GM23338 (cell line): ENCODE measurements at places on chromosomes 12 and 14.

GRCh38 chr12:7032990-7033389, 14.7 kb upstream of the LPCAT3 start:
- no peak for DNase-seq

- no peak for DNase-seq
Measured at GRCh38 chr12:99121546-99121945, 476.5 kb downstream of the APAF1 start.

DNA sequence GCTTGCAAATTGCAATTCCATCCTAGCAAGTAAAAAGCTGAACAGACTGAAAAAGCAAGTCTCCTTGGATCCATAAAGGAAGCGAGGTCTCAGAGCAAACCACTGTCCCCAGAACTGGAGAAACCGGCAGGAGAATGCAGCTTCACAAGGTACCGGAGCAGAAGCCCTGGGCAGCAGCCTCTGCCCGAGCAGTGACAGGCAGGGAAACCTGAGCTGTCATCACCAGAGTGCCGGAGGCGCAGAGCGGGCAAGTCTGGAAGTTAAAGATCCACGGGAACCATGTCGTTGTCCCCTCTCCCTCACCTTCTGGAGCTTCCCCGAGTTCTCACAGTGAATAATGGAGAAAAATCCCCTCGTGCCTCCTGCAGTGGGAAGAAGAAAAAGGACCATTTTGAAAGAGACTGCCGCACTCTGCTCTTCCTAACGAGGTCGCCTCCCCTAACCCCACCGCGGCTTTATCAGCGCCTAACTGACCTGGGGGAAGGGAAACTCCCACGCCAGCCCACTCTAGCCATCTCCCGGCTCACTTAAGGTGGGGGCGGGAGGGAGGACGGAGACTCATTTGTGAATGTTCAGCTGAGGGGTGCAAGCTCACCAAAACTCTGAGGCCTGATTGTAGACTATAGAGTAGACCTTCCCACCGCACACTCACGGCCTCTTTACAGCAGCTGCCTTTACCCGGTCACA, 27.8 kb downstream of the FBXL14 start:
- DNase-seq = peak; percentile 38

GRCh38 chr12:116280595-116281290, 3.2 kb upstream of the MED13L start:
- DNase-seq = no peak

DNA sequence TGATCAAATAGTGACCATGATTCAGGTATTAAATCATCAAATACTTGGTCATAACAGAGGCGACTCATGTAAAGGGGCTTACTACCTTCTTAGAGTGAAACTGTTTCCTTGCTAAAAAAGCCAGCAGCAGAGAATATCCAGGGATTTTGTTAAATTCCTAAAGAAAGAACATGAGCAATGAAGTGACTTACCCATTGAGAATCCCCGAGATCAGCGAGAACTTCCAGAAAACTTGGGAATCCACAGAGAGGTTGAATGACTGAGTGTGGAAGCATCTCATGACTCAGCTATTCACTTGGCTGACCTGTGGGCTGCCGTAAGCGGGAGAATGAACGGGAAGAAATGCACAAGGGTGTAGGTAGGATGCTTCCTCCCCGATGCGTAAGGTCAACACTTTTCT, 85.3 kb upstream of the KCNA1 start:
- no peak for DNase-seq

- no peak for DNase-seq
Measured at GRCh38 chr12:21475552-21475951, 25.9 kb downstream of the RECQL start.

GRCh38 chr12:94925206-94925605, 78.3 kb downstream of the NDUFA12 start:
- DNase-seq = no peak

GRCh38 chr12:49364989-49365388, 2.3 kb upstream of the SPATS2 start:
- DNase-seq = no peak

- DNase-seq = peak; percentile 79
Measured at GRCh38 chr12:14394317-14395073, 29.0 kb downstream of the ATF7IP start.

GRCh38 chr12:18402872-18403611, 141.7 kb downstream of the PIK3C2G start:
- no peak for DNase-seq

DNA sequence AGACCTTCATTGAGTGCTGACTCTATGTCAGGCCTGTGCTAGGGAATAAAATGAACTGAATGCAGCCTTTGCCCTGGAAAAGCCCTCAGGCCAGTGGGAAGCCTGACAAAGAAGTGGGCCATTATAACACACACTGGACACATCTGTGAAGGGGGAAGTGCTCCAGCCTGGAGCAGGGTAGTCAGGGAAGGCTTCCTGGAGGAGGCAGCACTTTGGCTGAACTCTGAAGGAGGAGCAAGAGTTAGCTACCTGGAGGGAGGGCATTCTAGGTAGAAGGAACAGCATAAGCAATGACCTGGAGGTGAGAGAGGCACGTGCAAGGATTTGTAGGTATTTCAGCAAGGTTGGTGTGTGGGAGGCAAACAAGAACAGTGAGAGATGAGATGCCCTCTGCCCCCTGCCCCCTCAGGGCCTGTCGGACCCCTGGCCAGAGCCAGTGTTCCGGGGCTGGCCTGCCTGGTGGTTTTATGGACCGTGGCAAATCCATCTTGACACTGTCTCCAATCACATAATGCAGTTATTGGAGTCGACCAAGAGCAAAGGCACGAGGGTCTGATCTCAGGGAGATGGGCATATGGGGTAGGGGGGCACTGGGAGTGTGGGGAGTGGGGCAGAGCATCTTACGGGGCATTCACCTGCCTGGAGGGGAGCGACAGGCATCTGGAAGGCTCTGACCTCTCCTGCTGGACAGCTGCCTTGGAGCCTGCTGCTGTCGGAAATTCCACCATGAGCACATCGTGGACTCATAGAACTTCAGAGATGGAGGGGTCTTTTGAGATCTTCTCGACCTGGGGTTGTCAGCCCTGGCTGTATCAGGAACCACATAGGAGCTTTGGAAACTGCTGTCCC, 2.7 kb upstream of the FAM222A start:
- no peak for DNase-seq

DNA sequence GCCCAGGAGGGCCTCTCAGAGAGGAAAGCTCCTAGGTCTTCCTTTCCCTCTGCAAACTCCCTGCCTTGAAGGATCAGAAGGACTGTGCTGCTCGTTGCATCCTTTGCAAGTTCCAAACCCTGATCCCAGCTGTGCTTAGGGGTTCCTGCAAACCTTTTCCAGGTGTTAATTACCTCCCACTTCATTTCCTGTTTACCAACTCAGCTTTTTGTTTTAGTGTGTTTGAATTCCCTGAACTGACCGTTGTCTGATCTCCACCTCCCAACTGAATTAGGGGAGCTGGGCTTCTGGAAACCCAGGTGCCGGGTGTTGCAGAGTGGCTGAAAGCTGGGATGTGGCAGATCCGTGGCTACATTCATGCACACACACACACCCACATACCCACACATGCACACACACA, 20.6 kb upstream of the BDKRB1 start:
- peak; percentile 65 for DNase-seq

DNA sequence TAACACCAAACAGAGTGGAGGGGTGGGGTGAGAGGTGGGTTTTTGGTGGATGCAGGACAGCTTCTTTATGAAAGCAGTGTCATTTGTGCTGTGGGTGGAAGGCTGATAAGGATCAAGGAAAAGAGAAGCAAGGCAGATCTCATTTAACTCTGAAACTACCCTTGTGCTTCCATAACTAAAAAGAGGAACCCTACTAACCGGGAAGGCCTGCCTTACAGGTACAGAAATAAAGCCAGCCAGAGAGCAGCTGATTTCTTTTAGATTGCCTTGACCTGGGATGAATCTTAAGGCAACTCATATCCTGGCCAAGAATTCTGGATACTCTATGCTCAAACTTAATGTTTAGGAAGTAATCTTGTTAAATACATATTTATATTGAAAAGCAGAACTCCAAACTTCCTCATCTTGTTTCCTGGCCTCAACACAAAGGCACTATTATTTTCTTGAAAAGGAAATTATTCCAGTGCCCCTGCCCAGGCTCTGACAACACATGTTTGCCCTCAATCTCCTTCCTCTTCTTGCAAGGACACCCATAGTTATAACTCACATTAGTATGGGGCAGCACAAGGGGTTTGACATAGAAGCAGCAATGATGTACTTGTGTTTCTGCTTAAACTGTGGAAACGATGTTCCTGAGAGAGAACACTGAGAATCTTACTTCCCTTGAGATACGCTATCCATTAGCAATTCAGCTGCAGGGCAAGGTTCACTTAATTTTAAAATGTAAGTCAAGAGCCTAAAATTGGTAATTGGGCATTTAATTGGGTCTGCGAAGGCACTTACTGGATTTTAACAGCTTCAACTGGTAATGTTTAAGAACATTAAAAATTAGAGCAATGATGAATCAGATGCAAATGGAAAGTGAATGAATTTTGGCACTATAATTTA, 173.7 kb downstream of the STXBP6 start:
- no peak for DNase-seq

DNA sequence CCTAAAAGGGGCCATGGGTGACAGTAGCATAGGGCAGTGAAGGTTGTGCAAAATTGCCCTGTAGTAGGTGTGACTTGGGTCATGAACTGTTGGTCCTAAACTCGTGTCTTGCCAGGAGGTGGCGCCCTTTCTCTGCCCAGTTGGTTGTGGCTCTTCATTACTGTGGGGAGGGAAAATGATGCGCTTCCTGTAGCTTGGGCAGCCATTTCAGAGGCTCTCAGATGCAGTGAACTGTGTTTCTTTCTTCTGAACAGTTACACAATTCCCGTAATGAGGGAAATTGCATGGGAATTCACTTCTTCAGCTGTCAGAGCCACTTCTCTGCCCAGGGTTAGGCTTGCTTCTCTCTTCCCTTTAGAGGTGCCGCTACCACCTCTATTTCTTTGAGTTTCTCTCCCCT, 148.1 kb upstream of the NRXN3 start:
- peak; percentile 90 for DNase-seq

- DNase-seq = no peak
Measured at GRCh38 chr12:78088391-78088832, 257.7 kb downstream of the NAV3 start.

DNA sequence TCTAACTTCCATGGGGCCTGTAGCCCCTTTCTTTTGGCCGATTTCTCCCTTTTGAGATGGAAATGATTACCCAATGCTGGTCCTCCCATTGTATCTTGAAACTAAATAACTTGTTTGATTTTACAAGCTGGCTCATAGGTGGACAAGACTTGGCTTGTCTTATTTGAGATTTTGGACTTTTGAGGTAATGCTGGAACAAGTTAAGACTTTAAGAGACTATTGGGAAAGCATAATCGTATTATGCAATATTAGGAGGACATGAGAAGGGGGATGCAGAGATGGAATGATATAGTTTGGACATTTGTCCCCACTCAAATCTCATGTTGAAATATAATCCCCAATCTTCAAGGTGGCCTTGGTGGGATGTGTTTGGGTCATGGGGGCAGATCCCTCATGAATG, 49.2 kb upstream of the LYZ start:
- no peak for DNase-seq

- DNase-seq = no peak
Measured at GRCh38 chr12:73947326-73948026, 590.2 kb upstream of the ATXN7L3B start.

DNA sequence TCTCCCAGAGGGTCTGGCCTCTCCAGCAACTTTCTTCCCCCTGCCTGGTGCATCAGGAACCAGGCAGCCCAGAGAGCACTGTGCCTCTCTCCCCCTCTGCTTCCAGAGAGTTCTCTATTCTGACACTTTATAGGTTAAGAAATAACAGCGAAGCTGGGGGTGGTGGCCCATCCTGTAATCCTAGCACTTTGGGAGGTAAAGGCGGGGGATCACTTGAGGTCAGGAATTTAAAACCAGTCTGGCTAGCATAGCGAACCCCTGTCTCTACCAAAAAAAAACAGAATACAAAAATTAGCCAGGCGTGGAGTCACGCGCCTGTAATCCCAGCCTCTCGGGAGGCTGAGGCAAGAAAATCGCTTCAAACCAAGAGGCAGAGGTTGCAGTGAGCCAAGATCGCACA, 58.3 kb downstream of the ESRRB start:
- DNase-seq = no peak

GRCh38 chr12:80183939-80184338, 84.6 kb downstream of the OTOGL start:
- no peak for DNase-seq

- DNase-seq = no peak
Measured at GRCh38 chr12:77800501-77800900, 30.2 kb upstream of the NAV3 start.

- no peak for DNase-seq
Measured at GRCh38 chr12:28578361-28578760, 388.1 kb downstream of the CCDC91 start.

DNA sequence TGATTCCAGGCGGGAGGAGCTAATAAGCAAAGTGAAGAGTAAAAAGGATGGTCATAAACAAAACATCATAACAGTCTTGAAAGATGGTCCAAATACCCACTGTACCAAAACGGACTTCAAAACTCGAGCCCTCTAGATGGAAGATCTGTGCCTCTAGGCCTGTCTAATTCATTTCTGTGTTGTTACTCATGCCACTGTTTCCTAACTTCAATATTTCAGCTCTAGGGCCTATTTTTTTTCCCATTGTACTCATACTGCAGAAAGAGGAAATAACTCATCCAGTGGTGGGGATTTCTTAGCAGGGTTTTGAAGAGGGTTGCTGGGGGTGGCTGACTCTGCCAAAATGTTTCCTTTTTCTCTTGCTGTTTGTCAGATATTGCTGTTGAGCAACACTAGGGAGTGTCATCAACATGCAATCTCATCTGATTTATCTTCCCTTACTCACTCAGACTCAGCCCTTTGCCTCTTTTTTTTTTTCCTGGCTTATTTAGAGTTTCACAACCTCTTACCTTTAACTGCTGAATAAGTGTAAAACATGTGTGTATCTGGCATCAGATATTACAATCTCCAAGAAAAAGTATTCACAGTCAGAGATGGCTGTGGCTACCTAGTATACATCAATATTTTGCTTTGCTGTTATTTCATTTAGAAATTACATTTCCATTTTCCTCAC, 189.6 kb downstream of the DUSP6 start:
- no peak for DNase-seq

- DNase-seq = peak; percentile 30
Measured at GRCh38 chr14:85856430-85856829, 326.5 kb downstream of the FLRT2 start.

- no peak for DNase-seq
Measured at GRCh38 chr12:92123780-92124688, 21.6 kb downstream of the BTG1 start.

DNA sequence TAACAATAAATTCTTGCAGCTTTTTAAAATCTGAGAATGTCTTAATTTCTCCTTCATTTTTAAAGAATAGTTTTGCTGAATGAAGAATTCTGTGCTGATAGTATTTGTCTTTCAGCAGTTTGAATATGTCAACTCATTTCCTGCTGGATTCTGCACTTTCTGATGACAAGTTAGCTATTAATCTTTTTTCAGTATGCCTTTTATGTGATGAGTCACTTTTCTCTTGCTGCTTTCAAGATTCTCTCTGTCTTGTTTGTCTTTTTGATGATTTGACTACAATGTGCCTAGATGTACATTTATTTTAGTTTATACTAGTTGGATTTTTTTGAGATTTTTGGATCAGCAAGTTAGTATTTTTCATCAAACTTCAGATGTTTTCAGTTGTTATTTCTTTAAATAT, 87.9 kb upstream of the AVPR1A start:
- no peak for DNase-seq

GRCh38 chr12:80373666-80374065, 70.4 kb upstream of the PTPRQ start:
- no peak for DNase-seq
